ENCODE measurements at places on chromosomes 2 and 18. TPM values are rescaled to one million over a fixed set of nuclear protein-coding genes. Genes with fewer than 3 reads are reported as not detected.

The DSG1 gene
- total RNA-seq, result not detected

The DTNA gene
- 10.0 TPM for total RNA-seq

DNA sequence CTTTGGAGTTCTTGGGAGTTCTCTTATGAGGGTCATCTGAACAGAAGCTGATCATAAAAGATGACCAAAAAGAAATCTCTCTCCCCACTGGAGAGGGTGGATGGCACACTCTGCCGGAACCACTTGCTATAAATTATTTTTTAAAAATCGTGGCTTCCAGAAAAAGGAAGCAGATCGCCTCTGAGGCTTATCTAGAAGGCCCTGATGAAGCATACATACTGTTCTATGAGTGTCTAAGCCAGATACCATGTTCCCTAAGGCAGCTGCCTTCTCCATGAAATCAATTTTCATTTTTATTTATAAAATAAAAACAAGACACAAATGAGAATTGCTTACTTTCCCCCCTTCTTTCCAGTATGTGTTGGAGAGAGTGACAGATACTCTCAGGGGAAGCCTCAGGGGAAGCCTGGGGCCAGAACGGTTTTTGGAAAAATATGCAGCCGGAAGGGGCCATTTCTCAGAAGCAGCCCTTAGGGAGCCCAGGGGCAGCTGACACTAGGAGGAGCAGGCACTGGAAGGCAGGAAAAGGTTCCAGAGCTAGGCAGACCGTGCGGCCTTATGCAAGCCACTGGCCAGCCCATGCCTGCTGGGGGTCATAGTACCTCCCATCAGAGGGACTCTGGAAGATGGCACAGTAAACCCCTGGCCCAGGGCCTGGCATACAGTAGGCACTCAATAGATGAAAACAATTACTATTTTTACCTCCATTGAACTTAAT, 130.6 kb downstream of the CABLES1 start:
- DNase-seq, result no peak
- no peaks in the 10 kb centered on the region for H3K36me3 ChIP-seq
- no peak overlapping the region for H3K4me3 ChIP-seq
- no peaks in the 10 kb centered on the region for H3K27me3 ChIP-seq
- H3K27ac ChIP-seq, result no peak overlapping the region

The DCDC2C gene
- not detected for total RNA-seq

The ANKRD23 gene
- total RNA-seq, result 7.4 TPM

DNA sequence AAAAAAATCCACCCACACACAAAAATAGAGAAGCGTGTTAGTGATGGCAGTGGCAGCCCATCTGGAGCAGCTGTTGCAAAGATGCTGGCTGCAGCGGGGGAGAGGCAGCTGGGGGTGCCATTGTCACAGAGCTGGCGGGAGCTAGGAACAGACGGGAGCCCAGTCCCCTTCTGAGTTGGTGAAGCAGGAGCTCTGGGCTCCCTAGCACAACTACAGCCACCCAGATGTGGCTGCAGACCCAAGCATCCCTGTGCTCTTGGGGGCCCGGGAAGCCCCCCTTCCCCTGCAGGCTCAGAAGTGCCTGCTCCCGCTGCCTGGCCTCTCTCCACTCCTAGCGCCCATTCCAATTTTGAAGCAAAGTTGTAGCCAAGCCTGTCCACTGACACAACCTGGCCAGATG, 366.6 kb upstream of the MC4R start:
- H3K36me3 ChIP-seq, result no peaks in the 10 kb centered on the region
- no peaks in the 10 kb centered on the region for H3K27me3 ChIP-seq
- H3K27ac ChIP-seq, result no peak overlapping the region
- H3K4me3 ChIP-seq, result no peak overlapping the region
- DNase-seq, result no peak
- H3K4me1 ChIP-seq, result no peaks in the 10 kb centered on the region

GRCh38 chr2:101912545-101912944, 79.2 kb upstream of the IL1R2 start:
- no peaks in the 10 kb centered on the region for H3K4me1 ChIP-seq
- no peaks in the 10 kb centered on the region for H3K27me3 ChIP-seq
- no peak overlapping the region for H3K27ac ChIP-seq
- no peaks in the 10 kb centered on the region for H3K36me3 ChIP-seq
- no peak overlapping the region for H3K4me3 ChIP-seq
- DNase-seq, result no peak
